ENCODE measurements at places on chromosomes 5 and 9.

DNA sequence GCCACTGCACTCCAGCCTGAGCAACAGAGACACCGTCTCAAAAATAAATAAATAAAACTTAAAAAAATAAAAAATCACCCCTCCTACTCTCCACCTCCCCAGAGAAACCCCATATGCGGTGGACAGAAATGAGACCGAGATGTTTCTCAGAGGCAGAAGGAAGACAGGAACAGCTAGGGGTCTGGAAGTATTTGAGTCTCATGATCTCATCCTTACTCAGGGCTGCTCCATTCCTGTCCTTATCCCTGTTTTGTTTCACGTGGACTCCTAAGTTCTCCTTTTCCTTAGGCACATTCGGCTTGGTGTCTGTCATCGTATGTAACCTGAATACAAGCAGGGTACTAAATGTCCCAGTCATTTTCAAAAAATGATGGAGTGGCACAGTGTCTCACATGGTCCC is 76.1 kb downstream of the C9orf50 start:
- no peak for DNase-seq

DNA sequence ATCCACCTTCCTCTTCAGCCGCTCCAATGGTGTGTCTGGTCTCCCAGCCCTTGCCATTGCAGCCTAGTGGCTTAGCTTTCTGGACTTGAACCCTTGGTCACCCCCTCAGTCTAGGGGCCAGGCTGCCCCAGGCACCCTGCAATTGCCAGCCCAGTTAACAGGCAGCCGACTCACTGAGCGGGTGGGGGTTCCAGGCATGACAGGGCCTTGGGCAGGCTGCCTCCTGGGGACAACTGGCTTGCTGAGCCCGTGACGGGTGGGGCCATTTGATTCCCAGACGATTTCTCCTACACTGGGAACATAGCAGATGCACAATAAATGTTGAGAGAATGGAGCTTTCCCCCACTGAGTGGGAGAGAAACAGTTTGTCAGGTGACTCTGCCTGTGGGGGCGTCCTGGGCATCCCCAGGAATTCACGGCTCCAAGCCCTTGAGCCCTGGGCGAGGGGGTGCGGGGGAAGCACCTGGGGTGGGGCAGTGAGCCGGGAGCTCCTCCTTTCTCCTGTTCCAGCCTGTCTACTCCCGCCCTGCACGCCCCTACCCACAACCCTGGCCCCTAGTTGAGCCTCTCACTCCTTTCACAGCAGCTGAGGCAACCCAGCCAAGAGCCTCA is 12.6 kb upstream of the AQP7 start:
- no peak for DNase-seq

- no peak for DNase-seq
These were observed 2.0 kb downstream of the ASPN start for GRCh38 chr9:92480291-92480771.

DNA sequence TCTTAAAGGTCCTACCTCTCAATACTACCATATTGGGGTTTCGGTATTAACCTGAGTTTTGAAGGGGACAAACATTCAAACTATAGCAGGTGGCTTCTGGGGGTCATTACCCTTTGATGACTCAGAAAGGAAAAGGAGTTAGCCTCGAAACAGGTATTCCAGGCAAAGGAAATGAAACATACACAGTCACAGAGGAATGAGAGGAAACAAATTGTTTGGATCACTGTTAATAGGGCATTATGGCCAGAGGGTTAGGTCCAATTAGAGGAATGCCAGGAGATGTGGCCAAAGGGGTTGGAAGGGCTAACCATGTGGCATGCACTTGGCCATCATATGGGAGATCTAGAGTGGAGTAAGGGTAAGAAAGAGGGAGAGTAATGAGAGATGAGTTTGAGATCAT is 23.9 kb upstream of the NIM1K start:
- no peak for DNase-seq

DNA sequence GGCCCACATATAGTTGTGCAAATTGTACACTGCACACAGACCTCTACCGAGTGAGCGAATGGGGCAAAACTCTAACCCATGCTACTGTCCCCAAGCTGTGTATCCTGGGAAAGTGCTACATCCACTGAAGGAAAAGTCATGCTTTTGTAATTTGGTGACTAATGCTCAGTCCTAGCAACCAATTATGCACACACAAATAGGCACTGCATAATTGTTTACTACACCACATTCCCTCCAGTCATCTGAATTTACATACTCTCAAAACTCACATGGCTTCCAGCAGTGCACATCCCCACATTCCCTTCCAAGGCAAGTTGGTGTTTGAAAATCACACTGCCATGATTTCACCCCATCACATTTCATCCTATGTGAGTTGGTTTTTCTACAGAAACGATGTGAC is 125.9 kb upstream of the OSMR start:
- no peak for DNase-seq

DNA sequence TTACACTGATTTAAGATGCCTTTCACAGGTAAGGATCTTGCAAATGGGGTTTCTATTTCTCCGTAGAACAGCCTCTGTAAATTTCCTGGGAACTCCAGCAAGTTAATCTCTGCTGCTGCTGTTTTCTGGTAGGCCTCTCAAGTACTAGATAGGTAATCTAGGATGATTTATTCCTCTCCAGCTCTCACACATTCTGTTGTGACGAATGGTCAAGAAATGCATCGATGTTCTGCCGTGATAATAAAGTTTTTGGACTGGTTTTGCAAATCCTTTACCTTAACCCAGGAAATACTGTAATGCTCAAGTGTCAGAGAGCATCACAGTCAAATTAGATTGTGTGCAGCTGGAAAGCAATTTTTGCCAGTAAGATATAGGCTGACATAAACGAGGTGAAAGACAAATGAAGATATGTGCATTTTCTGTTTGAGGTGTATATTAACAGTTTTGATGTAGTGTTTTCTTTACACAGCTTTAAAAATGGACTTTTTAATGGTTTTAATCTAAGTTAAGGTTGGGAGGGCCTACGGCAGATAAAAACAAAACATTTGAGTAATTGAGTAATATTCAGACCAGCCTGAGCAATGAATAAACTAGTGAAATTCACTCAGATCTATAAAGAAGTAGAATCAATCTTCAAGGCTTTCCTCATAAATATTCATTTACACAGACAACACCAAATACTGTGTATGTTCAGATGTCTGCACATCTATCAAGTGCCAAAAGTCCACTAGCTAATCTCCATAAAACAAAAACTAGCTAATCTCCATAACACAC is 300.6 kb upstream of the EDIL3 start:
- no peak for DNase-seq

Data from tibial nerve (tissue), 4 donors.